Ovary (tissue), 10 donors: ENCODE measurements at places on chromosomes 7 and 10.

DNA sequence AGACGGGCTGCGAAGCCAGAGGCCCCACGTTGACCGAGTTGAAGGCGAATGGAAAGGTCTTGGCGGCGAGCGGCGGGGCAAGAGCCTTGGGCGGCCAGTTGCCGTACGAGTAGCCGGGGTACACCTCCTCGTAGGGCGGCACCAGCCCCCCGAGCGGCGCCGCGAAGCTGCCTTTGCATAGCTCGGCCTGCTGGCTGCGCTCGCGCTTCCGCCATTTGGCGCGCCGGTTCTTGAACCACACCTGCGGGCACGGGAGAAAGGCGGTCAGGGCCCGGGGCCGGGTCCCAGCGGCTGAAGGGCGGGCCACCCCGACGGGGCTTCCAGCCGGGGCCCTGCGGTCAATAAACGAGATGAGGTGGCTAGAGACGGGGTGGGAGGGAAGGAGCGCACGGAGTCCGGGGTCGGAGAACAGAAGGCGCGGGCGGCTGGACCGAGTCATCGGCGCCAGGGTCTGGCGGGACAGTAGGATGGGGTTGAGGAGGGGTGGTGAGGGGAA lies 4.8 kb downstream of the ELOVL3 start:
- no peak for DNase-seq

DNA sequence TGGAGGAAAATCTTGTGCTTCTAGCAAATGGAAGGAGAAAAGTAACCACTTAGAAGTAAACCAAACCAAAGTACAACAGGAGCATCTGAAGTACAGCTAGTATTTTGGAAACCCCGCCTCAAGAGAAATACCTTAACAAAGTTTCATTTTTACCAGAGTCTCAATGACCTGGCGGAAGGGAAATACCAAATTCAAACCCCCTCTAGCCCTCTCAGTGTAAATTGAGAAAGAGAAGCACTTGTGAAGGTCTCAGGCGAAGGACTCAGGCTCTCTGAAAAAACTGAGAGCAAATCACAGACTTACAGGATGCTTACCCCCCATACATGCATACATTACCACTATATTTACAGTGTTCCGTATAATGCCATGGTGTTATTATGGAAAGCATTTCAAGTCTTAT lies 70.1 kb downstream of the ZPBP start:
- DNase-seq, result no peak

GRCh38 chr10:119466655-119467054 lies 75.9 kb downstream of the RGS10 start:
- no peak for DNase-seq

- DNase-seq, result no peak
Measured at GRCh38 chr10:69464401-69464800, 13.1 kb downstream of the TSPAN15 start.

- DNase-seq, result no peak
Measured at GRCh38 chr10:46247808-46248569, 38.8 kb upstream of the ANTXRL start.

- no peak for DNase-seq
Measured at GRCh38 chr7:555551-556160, 36.0 kb upstream of the PDGFA start.

- no peak for DNase-seq
Measured at GRCh38 chr7:143372070-143372469, 9.1 kb upstream of the ZYX start.

GRCh38 chr10:24724381-24725228 lies 918 bp upstream of the ARHGAP21 start:
- peak; percentile 97 for DNase-seq

GRCh38 chr10:77416311-77417135 lies 221.1 kb downstream of the KCNMA1 start:
- no peak for DNase-seq

- no peak for DNase-seq
Measured at GRCh38 chr10:58723186-58723585, 210.5 kb downstream of the BICC1 start.

DNA sequence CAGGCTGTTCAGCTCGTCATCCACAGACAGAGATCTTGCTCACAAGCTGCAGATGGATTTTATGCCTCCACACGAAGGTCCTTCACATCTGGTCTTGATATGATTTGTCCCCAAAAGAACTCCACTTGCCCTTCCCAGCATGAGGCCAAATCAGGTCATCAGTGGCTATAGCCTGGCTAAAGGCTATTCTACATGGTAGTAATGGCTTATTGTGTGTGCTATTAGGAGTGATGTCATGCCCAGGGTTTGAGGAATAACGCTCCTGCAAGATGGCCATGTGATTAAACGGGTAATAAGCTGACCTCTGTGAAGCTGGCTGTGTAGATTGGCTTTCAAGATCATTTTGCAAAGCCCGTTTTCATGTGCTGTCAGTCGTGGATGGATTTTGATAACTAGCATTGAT lies 313.8 kb downstream of the FRMD4A start:
- DNase-seq, result no peak

GRCh38 chr7:30634193-30634626 lies 39.5 kb downstream of the GARS1 start:
- DNase-seq, result no peak

DNA sequence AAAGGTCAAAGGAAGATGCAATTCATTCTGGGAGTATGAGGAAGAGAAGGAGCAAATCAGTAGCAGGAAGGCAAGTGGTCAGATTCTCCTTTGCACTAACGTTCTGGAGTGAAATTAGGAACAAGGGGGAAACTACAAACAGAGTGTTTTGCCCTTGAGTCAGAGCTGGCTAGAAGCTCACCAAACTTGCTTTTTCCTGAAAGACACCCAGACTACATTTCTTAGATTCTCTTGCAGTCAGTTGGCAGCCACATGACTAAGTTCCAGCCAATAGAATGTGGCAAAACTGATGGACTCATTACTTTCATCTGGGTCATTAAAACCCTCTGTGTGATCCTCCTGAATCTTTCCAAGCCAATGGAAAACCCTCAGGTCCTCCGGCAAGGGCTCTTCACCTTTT lies 18.6 kb upstream of the DLX5 start:
- no peak for DNase-seq

GRCh38 chr10:113052076-113052830 lies 102.2 kb downstream of the TCF7L2 start:
- DNase-seq, result no peak

DNA sequence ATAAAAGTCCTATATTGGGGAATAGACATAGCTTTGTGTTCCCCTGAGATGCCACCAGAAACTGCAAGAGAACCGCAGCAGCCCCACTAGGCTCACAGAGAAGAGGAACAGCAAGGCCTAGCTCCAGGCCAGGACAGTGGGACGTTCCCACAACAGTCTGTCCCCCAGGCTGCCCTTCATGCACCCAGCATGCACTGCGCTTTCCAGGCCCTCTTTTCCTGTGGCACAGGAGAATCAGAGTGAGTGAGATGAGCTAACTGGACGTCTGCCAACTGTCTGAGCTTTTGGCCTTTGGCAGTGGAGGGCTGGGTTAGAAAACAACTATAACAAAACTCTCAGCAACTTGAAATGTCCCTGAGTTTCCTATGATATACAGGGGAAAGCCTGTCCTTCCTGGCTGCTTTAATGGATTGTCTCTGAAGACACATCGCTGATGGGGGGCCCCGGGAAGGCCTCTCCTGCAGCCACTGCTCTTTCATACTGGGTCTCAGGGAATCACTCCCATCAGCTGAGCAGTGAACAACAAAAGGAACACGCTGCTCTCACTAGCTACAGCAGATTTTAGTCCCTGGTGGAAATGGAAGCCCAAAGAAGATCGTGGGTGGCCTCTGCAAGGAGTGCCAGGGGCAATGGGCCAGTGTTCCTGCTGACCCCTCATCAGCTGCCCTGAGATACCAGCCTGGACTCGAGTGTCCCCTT lies 53.5 kb downstream of the PODXL start:
- DNase-seq, result peak; percentile 71

- DNase-seq, result no peak
Measured at GRCh38 chr10:31875608-31876007, 53.0 kb downstream of the ARHGAP12 start.

DNA sequence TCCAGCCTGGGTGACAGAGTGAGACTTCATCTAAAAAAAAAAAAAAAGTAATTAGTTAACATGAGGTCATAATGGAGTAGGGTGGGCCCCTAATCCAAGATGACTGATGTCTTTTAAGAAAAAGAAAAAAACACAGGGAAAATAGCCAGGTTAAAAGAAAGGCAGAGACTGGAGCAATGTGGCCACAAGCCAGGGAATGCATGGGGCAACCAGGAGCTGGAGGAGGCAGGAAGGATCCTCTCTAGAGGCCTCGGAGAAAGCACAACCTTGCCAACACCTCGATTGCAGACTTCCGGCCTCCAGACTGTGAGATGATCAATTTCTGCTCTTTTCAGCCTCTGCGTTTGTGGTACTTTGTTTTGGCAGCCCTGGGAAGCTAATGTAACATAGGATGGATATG lies 121.5 kb downstream of the ITIH5 start:
- no peak for DNase-seq
